NCI-H1417 treated with DMSO at 0.1 percent for 48 hours (cell line): ENCODE measurements at places on chromosomes 4 and X.

GRCh38 chr4:169342906-169343564, 72.3 kb upstream of the SH3RF1 start:
- no peak for DNase-seq

GRCh38 chr4:112552668-112553067, 36.7 kb upstream of the NEUROG2 start:
- DNase-seq = no peak

GRCh38 chr4:10185518-10186227, 69.1 kb upstream of the WDR1 start:
- DNase-seq = no peak

GRCh38 chr4:168388890-168389289, 70.3 kb upstream of the DDX60 start:
- no peak for DNase-seq

- DNase-seq = no peak
Measured at GRCh38 chr4:80434238-80434637, 98.7 kb downstream of the CFAP299 start.

GRCh38 chr4:59175617-59176016, 2024.5 kb upstream of the ADGRL3 start:
- DNase-seq = peak; percentile 17

DNA sequence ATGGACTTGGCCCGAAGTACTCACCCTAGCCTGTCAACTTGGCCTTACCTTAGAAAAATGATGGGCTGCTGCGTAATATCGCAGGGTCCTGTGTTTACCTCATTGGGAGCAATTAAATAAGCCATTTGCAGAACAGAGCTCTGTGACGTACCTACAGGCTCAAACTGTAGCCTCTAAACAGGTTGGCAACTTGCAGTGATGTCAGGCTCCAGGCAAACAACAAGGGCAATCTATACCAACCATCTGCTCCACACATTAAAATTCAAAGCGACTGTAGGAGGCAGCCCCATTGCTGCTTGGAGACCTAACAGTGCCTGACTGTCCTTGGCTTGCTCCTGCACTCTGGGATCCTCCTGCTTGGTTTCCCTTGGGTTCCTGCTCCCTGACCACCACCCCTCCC, 17.2 kb downstream of the VGLL1 start:
- DNase-seq = no peak

- DNase-seq = no peak
Measured at GRCh38 chrX:153557618-153558355, 40.3 kb downstream of the ATP2B3 start.

DNA sequence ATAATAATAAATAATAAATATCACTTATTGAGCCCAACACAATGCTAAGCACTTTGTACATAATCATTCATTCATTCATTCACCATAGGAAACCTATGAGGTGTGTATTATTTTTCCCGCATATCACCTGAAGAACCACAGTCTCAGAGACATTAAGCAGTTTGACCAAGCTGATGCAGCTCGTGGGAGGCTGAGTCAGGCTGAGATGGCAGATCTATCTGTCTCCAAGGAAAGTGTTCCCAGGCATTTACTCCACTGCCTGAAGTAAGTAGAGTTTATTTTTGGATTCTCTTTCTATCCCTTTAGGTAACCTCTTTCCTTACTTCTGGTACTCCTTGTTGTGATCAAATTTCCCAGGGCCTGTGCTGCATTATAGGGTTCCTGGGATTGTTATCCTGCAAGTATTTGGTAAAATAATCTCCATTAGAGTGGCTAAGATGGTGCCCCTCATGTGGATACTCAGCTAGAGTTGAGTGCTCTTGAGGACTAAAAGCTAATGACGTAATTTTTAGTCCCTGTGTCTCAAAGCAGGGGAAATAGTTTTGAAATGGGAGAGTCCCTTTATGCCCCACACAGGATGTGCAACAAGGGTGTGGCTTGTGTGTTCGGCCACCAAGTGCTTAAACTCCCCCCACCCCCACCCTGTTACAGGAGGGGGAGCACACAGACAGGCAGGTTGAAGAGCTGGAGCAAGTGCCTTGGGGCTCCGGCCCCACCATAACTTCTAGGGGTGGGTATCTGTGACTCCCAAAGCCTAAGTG, 467.0 kb downstream of the STIM2 start:
- DNase-seq = no peak

- DNase-seq = no peak
Measured at GRCh38 chr4:113539408-113539807, 222.1 kb downstream of the CAMK2D start.

DNA sequence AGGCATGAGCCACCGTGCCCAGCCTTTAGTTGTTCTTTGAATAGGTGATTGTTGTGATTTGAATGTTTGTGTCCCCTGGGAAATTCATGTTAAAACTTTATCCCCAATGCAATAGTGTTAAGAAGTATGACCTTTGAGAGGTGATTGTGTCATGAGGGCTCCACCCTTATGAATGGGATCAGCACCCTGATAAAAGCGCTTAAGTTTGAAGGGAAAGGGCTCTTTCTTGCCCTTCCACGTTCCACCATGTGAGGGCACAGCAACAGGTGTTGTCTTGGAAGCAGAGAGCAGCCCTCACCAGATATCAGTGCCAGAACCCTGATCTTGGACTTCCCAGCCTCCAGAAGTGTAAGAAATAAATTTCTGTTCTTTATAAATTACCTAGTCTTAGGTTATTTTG, 33.7 kb upstream of the RP2 start:
- DNase-seq = no peak

DNA sequence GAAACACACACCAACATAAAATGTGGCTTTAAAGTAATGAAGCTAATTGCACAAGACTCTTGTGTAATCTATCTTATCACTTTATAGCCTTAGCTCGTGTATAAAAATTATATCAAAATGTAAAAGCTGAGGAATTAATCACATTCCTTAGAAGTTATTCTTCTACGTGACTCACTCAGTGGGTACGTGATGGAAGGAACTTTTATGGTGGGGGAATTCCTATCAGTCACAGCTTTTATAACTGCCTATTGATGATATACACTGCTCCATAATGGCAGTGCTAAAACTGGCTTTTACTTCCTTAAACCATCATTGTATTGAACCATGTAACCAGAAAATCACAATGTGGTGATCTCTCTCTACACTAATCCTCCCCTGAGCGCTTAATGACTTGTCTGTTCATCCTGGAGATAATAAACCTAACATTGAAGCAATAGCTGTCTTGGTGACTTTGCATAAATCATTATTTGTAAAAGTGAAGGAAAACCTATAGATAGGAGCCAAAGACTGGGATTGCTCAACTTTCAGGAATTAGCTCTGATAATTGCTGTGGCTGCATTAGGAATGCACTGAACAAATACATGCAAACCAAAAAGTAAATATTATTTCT, 276.7 kb downstream of the GBA3 start:
- no peak for DNase-seq

DNA sequence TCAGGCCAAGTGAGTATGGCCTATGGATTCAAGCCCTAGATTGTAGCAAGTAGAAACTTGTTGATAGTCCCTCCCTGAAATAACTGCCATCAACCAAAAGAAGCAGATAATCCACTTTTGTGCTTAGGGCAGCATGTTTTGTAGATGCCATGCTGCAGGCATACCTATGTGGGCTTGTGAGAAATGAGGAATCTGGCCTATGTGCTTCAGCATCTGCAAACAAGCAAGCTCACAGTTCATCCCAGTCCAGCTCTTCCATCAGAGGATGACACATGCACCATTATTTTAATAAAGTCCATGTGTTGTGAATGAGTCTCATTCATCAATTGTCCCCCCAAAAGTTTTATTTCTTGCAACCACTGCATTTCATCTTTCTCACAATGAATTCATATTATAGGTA, 421.9 kb upstream of the DIPK2B start:
- no peak for DNase-seq

DNA sequence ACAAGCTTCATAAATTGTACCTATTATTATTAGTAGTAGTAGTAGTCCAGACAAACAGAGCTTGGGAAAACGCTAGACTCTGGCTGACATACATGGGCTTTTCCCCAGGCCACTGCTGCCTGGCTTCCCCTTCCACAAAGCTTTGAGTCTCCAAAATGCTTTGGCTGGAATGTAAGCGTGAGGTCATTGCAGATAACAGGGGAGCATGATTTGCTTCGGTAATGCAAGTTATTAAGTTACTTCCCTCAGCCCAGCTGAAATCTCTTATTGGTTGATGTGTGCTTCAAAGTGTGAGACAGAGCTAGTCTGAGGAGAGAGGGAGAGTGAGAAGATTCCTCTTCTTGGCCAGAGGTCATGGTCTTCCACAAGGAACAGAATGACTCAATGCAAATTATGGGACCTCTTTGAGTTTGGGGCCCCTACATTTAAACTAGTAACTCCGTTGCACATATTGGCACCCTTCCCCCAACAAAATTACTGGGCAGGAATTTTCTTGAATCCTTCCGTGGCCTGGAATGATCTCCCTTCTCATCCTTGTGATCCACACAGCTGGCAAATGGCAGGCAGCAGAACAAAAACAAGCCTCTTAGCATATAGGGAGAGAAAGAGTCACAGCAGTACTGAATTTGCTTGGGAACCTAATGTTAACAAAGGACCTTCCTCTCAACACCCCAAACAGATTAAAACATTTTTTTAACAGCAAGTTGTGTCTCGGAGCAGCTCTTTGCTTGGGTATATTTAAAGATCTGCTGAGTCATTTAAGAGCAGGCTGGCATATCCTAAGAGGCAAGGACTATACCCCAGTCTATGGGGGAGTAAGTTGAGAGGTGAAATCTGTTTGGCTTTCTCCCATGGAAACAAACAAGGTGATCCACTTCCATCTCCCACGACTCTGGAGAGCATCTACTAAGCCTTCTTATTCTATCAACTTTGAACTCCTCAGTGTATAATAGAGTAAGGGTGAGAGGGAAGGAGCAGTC, 19.9 kb downstream of the AR start:
- no peak for DNase-seq

DNA sequence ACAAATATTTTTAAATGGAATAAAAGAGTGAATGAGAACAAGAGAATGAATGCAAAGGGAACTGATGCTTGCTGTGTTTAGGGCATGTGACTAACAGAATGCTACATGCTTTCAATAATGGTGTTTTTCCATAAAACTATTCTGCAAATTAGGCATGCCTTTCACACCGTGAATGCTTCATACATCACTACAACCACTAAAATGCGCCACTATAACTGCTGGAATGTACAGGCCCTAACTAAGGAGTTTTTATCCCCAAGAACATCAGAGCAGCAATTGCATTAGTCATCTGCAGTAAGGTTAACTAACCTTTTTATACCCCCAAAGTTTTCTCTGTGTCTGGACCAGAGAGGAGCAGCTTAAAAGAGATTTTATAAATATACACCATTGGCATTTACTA, 190.4 kb downstream of the ARAP2 start:
- no peak for DNase-seq

DNA sequence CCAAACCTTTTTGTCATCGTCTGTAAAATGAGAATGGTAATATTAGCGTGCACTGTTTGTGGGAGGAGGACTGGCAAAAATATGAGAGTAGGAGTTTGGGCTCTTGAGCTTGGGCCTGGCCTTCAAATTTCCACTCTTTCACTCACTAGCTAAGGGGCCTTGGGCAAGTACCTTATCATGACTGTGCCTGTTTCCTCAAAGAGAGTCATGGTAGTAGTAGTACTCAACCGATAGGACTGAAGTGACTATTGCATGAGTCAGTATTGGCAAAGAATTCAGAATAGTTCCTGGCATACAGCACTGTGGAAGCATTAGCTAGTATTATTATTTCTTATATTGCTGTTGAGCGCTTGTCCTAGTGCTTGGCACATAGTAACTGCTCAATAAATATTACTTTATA, 16.0 kb upstream of the RBM3 start:
- DNase-seq = no peak

DNA sequence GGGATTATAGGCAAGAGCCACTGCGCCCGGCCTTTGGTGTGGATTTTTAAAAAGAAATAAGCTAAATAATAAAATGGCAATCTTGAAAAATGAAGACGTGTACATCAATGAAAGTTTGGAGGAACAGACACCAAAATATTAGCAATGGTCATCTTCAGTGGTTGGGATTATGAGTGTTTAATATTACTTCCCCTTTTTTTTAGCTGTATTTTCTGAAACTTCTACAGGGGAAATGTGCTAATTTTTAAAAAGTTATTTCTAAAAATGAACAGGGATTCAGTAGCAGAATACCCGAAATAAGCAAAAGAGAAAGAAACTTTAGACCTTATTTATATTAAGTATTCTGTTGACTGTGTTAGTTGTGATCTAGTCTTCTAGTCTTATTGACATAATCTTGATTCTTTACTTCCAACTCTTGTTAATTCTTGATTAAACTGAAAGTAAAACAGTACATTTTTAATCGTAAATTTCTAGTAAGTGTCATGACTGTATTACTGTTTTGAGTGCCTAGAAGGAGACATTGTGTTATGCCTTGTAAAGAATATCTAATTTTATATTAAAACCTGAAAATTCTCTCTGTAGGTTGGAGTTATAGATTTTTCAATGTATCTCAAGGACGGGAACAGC, 51.3 kb downstream of the RUFY3 start:
- DNase-seq = no peak

GRCh38 chr4:121076416-121076815, 4.1 kb upstream of the NDNF start:
- DNase-seq = no peak

DNA sequence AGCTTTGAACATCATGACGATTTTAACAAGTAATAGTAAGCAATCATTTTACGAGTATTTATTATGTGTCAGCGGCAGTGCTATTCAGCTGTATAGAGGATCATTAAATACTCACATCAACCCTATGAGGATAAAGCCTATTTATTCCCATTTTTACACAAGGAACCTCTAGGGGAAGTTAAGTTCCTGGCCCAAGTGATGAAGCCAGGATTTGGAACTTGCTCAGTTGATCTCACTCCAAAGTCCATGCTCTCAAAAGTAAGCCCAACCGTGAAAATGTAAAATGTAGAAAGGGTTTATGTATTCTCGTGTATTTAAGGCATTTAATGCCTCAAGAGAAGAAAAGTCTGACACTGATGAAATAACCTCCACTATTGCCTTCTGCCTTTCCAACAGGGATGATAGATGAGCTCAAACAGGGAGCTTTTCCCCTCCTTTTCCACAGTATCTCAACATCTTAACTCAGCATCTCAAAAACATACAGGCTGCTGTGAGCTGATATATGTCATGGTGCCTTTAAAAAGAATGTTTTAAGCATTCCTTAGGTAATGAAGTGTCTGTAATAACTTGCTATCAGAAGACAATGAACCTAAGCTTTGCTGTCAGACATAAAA, 35.0 kb upstream of the PLA2G12A start:
- DNase-seq = no peak

DNA sequence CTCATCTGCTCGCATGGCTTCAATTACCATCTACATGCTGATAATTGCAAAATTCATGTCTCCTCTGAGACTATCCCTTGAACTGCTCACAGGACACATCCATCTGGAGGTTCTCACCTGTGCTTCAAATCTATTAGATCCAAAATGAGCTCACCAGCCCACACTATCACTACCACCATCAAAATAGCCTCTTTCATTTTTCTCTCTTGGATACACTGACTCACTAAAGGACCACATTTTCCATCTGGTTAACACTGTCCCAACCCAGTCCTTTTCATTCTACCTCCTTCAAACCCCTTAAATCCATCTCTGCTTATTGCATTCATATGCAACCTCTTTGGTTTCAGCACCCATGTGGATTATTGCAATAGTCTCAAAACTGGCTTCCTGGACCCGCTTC, 497.6 kb downstream of the MID1IP1 start:
- DNase-seq = no peak
